ENCODE measurements at places on chromosomes 2 and 18. TPM values are rescaled to one million over a fixed set of nuclear protein-coding genes. Genes with fewer than 3 reads are reported as not detected.

Gene MARCHF4
- total RNA-seq = not detected

Gene NOL4
- total RNA-seq = not detected

Gene RNU2-63P
- 7.6 TPM for total RNA-seq

Gene CCL20
- 7.5 TPM for total RNA-seq

All from activated CD8-positive, alpha-beta T cell treated with anti-CD3 and anti-CD28 coated beads for 36 hours (primary cell).